ENCODE measurements at places on chromosomes 1 and 21. TPM values are rescaled to one million over a fixed set of nuclear protein-coding genes. Genes with fewer than 3 reads are reported as not detected.

DNA sequence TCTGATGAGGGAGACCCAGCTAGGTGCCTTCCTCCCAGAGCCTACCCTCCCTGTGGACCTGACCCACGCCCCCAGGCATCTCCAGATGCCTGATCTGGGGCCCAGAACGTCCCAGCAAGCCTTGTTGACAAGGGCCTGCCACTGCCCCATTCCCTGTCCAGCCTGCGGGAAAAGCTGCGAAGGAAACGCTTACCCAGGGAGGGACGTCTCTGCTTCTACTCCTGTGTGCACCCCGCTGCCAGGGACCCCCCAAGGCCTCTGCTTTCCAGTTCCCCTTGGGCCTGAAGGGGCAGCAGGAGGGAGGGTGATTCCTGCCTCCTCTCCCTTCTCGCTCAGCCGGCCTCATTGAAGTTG lies 11.6 kb upstream of the CLSTN1 start:
- no peak overlapping the region for H3K4me3 ChIP-seq
- H3K27me3 ChIP-seq, result no peaks in the 10 kb centered on the region
- H3K36me3 ChIP-seq, result no peaks in the 10 kb centered on the region
- no peaks in the 10 kb centered on the region for H3K4me1 ChIP-seq
- no peak overlapping the region for H3K27ac ChIP-seq

DNA sequence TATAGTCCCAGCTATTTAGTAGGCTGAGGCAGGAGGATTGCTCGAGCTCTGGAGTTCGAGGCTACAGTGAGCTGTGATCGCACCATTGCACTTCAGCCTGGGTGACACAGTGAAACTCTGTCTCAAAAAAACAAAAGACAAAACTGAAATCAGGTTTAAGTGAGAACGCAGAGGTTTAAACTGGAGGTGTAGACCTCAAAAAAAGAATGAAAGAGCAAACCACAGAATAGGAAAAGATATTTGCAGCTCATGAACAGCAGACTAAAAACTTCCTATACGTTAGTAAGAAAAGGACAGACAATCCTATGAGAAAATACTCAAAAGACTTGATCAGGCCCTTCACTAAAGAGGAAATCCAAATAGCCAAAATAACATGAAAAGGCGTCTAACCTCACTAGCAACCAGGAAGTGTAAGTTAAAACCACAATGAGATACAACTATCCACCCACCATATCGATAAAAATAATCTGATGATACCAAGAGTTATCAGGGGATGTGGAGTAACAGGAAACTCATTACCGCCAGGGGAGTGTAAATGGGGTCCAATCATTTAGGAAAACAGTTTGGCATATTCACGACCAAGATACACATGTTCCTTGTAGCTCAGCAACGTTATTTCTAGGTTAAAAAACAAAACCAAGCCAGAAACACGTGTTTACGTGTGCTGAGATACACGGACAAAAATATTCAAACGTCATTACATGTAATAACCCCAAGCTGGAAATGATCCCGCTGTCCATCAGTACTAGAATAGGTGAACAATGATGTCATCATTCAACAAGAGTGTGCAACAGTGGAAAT lies 9.8 kb downstream of the TNFRSF9 start:
- no peaks in the 10 kb centered on the region for H3K27me3 ChIP-seq
- no peak overlapping the region for H3K4me3 ChIP-seq
- no peaks in the 10 kb centered on the region for H3K4me1 ChIP-seq
- no peak for DNase-seq
- no peak overlapping the region for H3K27ac ChIP-seq

DNA sequence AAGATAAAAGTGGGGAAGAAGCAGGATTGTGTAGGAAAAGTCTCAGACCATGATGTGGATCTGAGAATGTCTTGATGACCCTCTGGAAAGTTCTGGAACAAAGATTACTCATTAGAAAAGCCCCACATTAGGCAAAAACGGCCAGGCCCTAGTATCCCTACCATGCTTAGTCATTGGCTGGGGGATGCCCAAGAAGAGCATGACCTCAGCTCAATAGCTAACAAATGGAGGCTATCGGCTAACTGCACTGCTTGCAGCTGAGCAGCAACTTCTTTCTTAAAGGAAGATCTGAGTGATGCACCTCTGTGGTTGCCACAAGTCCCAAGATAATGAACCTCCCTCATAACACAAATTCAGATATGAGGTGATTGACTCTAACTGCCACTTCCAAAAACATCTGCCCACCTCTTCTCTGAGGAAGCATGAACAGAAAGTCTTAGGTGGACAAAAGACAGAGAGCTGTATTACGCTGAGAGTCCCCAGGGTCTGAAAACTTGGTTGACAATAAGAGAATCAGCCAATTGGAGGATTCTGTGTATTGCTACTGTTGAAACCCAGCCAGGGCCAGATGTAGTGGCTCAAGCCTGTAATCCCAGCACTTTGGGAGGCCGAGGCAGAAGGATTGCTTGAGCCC lies 64.6 kb upstream of the AK4 start:
- DNase-seq, result no peak
- no peaks in the 10 kb centered on the region for H3K4me1 ChIP-seq
- no peak overlapping the region for H3K27ac ChIP-seq
- H3K36me3 ChIP-seq, result no peaks in the 10 kb centered on the region
- H3K27me3 ChIP-seq, result no peaks in the 10 kb centered on the region

- H3K27ac ChIP-seq, result no peak overlapping the region
- H3K4me1 ChIP-seq, result no peaks in the 10 kb centered on the region
- no peak for DNase-seq
- no peaks in the 10 kb centered on the region for H3K27me3 ChIP-seq
- no peak overlapping the region for H3K4me3 ChIP-seq
These were observed 9.4 kb upstream of the XCL1 start for GRCh38 chr1:168567007-168567406.

DNA sequence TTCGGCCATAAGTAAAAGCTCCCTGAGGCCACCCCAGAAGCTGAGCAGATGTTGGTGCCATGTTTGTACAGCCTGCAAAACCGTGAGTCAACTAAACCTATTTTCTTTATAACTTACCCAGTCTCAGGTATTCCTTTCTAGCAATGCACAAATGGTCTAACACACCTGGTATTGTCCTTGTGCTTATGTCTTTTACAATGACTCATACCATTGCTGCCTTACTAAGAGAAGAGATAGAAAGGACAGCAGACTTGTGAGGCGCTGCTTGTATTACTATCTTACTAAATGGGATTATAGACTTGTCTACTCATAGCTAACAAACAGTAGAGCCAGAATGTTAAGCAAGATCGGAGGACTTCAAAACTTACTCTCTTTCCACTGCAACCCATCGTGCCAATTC lies 18.5 kb upstream of the CYYR1 start:
- no peak overlapping the region for H3K4me3 ChIP-seq
- no peaks in the 10 kb centered on the region for H3K36me3 ChIP-seq
- H3K27me3 ChIP-seq, result no peaks in the 10 kb centered on the region
- DNase-seq, result no peak

GRCh38 chr1:32718527-32718926 lies 16.0 kb upstream of the SYNC start:
- H3K4me1 ChIP-seq, result no peaks in the 10 kb centered on the region
- no peak for DNase-seq
- H3K4me3 ChIP-seq, result no peak overlapping the region
- H3K27me3 ChIP-seq, result no peaks in the 10 kb centered on the region

EFNA3 gene
- total RNA-seq, result 1.5 TPM

DNA sequence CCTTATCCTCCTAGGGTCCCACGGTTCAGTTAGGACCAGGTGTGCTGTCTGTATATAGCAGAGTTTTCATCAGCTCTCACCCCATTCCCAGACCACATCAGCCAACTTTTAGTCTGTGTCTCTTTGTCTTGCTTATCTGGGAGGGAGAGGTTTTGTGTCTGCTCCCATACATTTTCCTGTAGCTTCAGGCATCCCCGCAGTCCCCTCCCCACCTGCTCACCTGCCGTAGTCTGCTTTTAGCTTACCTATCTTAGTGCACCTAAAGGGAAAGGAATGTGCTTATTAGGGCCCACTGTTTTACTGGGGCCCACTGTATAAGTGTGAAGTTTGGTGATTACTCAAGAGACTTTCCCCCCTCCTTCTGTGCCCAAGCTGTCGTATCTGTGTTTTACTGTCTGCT lies 225.1 kb downstream of the PLA2G4A start:
- no peak overlapping the region for H3K27ac ChIP-seq
- H3K36me3 ChIP-seq, result no peaks in the 10 kb centered on the region
- DNase-seq, result no peak

DNA sequence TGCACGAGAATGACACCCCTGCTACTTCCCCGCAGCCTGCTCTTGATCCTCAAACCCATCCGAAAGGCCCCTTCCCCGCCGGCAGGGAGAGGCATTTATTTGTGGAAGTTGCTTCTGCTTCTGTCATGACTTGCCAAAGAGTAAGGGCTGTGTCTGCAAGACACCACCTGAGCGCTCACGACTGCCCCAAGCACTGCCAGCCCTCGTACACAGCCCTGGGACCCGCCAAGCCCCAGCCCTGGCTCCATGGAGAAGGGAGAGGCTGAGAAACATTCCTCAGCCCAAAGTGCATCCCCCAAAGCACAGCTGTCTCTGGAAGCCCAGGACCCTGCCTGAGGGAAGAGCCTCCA lies 6.3 kb upstream of the TPRG1L start:
- H3K27ac ChIP-seq, result no peak overlapping the region
- no peak for DNase-seq
- peaks cover 8% of the 10 kb centered on the region for H3K4me1 ChIP-seq
- no peaks in the 10 kb centered on the region for H3K36me3 ChIP-seq

DNA sequence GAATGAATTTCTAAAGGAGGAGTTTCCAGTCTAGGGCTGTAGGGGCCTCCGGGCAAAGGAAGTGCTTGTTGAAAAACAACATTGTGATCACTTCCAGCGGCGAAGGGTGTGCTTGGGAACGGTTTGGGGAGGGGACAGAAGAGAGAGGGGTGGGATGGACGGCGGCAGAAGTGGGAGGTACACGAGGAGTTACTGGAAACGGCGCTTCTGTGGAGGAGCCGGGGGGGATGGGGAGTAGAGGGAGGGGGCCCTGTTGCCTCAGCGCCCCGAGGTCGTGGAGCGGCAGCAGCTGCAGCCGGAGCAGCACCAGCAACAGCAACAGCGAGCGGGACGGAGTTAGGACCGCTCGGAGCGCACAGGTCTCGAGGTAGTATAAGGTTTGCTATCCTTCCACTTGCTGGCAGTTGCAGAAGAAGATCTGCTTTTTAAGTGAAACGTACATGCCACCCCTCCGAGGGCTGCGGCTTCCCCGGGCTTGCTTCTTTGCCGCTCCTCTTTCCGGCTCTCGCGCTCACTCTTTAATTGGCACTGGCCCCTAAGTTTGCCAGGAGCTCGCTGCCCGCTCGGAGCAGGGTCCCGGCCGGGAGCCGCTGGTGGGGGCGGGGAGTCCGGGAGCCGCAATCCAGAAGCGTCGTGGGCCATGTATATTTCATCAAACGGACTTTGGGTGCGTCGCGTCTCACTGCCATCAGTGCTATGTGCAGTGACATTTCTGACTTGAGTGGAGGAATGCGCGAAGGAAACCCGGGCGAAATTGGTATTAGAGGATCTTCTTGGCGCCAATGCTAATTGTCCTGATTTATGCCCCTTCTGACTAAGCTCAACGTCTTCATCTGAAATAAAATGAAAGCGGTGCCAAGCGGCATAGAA lies 771 bp upstream of the NTNG1 start:
- peak overlapping the region; percentile 72 for H3K4me3 ChIP-seq
- no peak overlapping the region for H3K27ac ChIP-seq
- no peak for DNase-seq
- peaks cover 3% of the 10 kb centered on the region for H3K4me1 ChIP-seq
- peaks cover 3% of the 10 kb centered on the region for H3K27me3 ChIP-seq

DNA sequence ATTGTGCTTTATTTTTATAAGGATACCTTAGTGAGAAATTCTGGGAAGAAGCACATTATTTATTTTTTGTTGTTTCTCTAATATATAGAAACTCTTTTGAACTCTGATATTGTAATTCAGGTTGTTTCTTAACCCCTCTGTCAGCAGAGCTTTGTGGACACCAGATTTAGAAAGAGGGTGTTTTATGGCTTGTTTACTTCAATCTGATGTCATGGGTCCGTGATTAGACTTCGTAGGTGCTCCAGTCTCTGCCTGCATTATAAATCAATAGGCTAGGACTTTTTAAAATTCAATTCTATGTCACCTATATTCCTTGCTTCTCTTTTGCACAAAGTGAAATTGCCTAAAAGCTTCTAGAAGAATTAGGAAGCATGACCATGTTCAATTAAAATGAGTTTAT lies 47.3 kb upstream of the CCDC190 start:
- H3K27me3 ChIP-seq, result no peaks in the 10 kb centered on the region
- DNase-seq, result no peak
- no peaks in the 10 kb centered on the region for H3K36me3 ChIP-seq
- H3K27ac ChIP-seq, result peak overlapping the region; percentile 66

CHRM3 gene
- total RNA-seq, result 0.85 TPM

GRCh38 chr1:4422504-4423289 lies 231.7 kb upstream of the AJAP1 start:
- H3K4me3 ChIP-seq, result no peak overlapping the region
- H3K27me3 ChIP-seq, result no peaks in the 10 kb centered on the region
- H3K27ac ChIP-seq, result no peak overlapping the region
- DNase-seq, result no peak
- H3K36me3 ChIP-seq, result no peaks in the 10 kb centered on the region
- H3K4me1 ChIP-seq, result no peaks in the 10 kb centered on the region

NPHS2 gene
- not detected for total RNA-seq

GRCh38 chr1:87111659-87112371 lies 197.4 kb downstream of the HS2ST1 start:
- no peak for DNase-seq
- no peaks in the 10 kb centered on the region for H3K27me3 ChIP-seq

DNA sequence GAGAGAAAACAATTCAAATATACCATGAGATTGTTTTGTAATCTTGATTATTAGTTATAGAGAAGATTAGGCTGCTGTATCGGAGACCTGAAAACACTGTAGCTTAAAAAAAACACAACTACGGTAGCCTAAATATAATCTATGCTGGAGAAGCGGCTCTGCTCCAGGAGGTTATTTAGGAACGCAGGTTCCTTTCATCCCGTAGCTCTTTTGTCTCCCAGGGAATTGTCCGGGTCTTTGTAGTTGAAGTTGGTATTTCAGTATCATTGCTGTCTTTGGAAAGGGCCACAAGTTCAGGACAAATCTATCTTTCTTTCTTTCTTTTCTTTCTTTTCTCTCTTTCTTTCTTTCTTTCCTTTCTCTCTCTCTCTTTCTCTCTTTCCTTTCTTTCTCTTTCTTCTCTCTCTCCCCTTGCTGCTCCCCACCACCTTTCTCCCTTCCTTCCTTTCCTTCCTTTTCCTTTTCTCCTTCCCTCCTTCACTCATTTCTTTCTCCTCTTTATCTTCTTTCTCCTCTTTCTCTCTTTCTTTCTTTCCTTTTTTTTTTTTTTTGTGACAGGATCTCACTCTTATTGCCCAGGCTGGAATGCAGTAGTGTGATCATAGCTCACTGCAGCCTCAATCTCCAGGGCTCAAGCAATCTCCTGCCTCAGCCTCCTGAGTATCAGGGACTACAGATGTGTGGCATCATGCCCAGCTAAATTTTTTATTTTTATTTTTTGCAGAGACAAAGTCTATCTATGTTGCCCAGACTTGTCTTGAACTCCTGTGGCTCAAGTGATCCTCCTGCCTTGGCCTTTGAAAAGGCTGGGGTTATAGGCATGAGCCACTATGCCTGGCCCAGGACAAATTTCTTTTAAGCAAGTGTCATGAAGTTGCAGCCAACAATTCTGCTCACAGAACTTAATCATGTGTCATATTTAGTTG lies 10.9 kb upstream of the NFIA start:
- DNase-seq, result no peak
- no peaks in the 10 kb centered on the region for H3K27me3 ChIP-seq
- H3K27ac ChIP-seq, result no peak overlapping the region

AQP10 gene
- total RNA-seq, result not detected

All from ascending aorta (tissue), 2 donors.